ENCODE measurements at places on chromosomes 1 and 21.
A peak's percentile ranks its signal among the peaks of the same experiment; 100 is the strongest.

GRCh38 chr1:160429702-160430535 lies 29.6 kb downstream of the VANGL2 start:
- H3K27me3 ChIP-seq, result no peaks in the 10 kb centered on the region
- H3K27ac ChIP-seq, result peak overlapping the region; percentile 82
- H3K4me1 ChIP-seq, result peaks cover 54% of the 10 kb centered on the region

DNA sequence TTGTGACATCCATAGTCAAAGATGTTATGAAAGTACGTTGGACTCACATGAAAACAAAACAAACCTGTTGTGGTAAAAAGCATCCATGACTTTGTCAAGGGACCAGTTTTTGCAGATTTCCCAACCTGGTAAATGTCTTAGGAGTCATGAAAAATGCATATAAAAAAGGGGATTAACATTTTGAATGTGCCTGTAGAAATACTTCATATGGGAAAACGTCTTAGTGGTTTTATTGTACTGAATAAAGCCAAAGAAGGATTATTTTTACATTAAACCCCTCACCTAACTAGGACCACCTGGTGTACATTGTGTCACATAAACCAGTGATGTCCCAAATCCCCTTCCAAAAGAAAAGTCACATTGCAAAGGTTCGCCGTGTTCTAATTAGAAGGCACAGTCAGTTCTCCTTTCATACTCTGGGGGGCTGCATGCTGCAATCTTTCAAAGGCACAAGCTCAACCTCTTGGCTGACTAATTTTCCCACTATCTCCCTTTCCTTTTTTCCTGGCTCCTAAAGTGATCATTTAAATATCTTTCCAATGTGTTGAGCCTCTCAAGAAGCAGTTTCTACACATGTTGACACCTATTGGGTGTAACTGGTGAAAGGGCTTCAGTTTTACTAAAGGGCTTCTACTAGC lies 119.8 kb upstream of the SPAG17 start:
- H3K27ac ChIP-seq, result no peak overlapping the region
- H3K4me1 ChIP-seq, result no peaks in the 10 kb centered on the region
- peaks cover 2% of the 10 kb centered on the region for H3K27me3 ChIP-seq
- no peak overlapping the region for H3K4me3 ChIP-seq
- H3K36me3 ChIP-seq, result no peaks in the 10 kb centered on the region

- peaks cover 4% of the 10 kb centered on the region for H3K4me1 ChIP-seq
- H3K27ac ChIP-seq, result no peak overlapping the region
- H3K4me3 ChIP-seq, result no peak overlapping the region
- no peaks in the 10 kb centered on the region for H3K36me3 ChIP-seq
These were observed 1.1 kb downstream of the LAMB3 start for GRCh38 chr1:209651138-209651587.

DNA sequence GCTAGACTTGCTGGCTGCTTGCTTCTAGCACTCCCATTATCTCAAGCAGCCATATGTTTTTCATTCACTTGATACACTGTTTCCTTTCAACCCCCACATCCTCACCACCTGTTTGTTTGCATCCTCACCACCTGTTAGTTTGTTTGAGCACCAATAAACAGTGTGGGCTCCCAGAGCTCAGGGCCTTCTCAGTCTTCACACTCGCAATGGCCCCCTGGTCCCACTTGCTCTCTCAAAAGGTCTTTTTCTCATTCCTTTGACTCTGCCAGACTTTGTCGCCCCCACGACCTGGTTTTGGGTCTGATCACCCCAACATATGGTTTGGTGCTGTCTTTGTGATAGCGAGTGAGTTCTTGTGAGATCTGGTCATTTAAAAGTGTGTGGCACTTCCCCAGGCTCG lies 6.2 kb upstream of the PADI4 start:
- no peak overlapping the region for H3K4me3 ChIP-seq
- no peaks in the 10 kb centered on the region for H3K27me3 ChIP-seq
- H3K27ac ChIP-seq, result no peak overlapping the region

DNA sequence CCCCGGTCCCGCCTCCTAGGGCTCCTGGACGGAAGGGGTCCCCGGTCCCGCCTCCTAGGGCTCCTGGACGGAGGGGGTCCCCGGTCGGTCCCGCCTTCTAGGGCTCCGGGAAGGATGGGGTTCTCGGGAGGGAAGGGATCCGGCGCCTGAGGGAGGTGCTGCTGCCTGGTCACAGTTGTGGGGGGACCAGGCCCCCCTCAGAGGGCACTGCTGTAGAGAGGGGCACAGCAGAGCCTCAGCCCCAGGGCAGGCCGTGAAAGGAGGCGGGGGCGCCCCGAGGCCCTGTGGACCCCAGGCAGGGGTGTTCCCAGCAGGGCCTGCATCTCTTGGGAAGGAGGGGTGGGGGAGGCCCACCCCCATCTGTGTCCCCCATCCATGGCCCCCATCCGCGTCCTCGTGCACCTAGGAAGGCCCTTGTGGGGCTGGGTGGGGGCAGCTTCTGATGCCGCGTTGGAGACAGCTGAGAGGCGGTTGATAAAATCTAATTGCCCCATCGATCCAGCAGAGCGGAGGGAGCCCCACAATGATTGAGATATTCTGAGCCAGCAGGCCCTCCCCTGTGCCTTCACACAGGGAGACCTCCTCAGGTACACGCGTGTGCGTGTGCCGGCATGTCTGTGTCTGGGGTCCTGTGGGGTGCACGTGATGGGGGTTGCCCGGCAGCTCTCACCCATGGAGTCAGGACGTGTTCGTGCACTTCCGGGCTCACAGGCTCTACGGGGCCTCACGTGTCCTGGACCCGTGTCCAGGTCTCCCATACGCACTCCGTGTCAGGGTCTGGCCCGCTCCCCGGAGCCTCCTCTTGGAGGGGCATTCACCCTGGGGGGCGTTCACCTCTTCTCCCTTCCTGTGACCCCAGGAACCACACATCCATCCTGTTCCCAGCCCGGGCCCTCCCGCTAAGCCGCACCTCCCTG lies 12.9 kb downstream of the SAMD11 start:
- H3K4me1 ChIP-seq, result peaks cover 14% of the 10 kb centered on the region
- no peaks in the 10 kb centered on the region for H3K36me3 ChIP-seq

- peaks cover 5% of the 10 kb centered on the region for H3K4me1 ChIP-seq
- peaks cover 19% of the 10 kb centered on the region for H3K36me3 ChIP-seq
- no peak for DNase-seq
- H3K27me3 ChIP-seq, result no peaks in the 10 kb centered on the region
- no peak overlapping the region for H3K27ac ChIP-seq
- H3K4me3 ChIP-seq, result no peak overlapping the region
These were observed 13.4 kb downstream of the PLEKHO1 start for GRCh38 chr1:150162862-150163706.

DNA sequence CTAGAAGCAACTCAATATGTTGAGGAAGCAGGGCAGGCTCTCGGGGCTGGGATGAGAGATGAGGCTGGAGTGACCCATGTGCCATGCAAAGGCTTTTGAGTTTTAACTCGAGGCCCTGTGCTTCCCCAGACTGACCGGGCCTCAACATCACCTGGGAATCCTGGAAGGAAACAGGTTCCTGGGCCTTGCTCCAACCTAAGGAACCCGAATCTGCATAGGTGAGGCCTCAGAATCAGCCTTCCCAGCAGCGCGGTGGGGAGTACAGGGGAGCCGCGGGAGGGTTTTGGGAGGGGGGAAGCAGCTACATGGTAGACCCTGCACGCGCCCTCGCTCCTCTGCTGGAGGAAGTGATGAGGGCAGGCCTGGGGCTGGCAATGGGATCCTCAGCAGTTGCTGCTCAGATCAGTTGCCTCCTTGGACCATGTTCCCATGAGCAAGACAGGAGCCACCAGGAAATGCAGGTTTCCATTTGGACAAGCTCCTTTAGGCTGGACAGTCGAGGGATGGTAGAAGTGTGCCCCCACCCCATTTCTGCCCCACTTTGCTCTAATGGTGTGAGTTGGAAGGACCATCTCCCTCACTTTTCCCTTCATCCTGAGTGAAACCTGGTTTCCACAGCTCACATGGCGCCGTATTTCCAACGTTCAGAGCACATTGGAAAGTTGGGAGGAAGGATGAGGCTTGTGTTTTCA lies 4.5 kb upstream of the KIAA1614 start:
- H3K27me3 ChIP-seq, result peaks cover 11% of the 10 kb centered on the region
- no peak for DNase-seq
- peaks cover 9% of the 10 kb centered on the region for H3K4me1 ChIP-seq
- no peak overlapping the region for H3K27ac ChIP-seq

- H3K27ac ChIP-seq, result peak overlapping the region; percentile 94
- H3K36me3 ChIP-seq, result no peaks in the 10 kb centered on the region
- H3K27me3 ChIP-seq, result no peaks in the 10 kb centered on the region
- peak overlapping the region; percentile 99 for H3K4me3 ChIP-seq
- peak; percentile 59 for DNase-seq
- peaks cover 37% of the 10 kb centered on the region for H3K4me1 ChIP-seq
These were observed 816 bp downstream of the EDEM3 start for GRCh38 chr1:184753608-184754475.

DNA sequence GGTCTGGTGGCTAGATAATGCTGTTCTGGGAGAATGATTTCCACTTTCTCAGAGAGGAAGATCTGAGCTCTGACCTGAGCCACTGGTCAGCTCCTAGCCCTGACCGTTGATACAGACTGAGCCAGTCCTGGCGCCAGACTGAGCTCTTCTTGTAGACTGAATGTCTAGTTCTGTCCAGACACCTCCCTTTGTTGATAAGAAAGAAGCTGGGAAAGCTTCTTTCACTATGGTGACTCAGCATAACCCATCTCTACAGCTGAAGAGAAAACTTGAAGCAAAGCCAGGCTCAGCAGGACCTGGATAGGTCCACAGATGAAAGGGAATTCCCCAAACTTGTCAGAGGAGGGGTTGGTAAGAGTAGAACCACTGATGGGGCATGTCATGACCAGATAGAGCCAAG lies 9.9 kb upstream of the TRABD2B start:
- DNase-seq, result no peak
- H3K27me3 ChIP-seq, result no peaks in the 10 kb centered on the region

DNA sequence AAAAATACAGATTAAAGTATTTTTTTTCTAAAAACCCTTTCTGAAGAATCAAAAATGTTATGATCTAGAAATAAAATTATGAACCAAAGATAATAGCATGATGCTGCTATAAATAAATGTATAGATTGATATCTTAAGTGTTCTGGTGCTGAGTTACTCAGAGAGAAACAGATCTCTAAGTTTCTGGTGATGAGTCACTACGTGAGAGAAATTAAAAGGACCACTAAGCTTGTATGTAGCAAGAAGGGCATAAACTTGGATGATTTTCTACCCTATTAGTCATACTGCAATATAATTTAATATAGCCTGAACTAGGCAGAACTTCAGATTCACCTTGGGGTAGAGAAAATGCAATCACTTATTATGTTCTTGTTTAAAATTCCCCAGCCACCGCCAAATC lies 514.8 kb downstream of the AMY1C start:
- DNase-seq, result no peak
- H3K36me3 ChIP-seq, result no peaks in the 10 kb centered on the region
- no peaks in the 10 kb centered on the region for H3K27me3 ChIP-seq
- H3K4me3 ChIP-seq, result no peak overlapping the region

- H3K4me3 ChIP-seq, result no peak overlapping the region
- no peak overlapping the region for H3K27ac ChIP-seq
- no peaks in the 10 kb centered on the region for H3K27me3 ChIP-seq
- no peaks in the 10 kb centered on the region for H3K36me3 ChIP-seq
- no peak for DNase-seq
These were observed 171.5 kb upstream of the HMCN1 start for GRCh38 chr1:185562461-185563359.

GRCh38 chr1:46687093-46687659 lies 15.5 kb downstream of the TEX38 start:
- no peaks in the 10 kb centered on the region for H3K4me1 ChIP-seq
- no peak overlapping the region for H3K4me3 ChIP-seq
- DNase-seq, result no peak
- H3K27me3 ChIP-seq, result no peaks in the 10 kb centered on the region
- no peak overlapping the region for H3K27ac ChIP-seq
- H3K36me3 ChIP-seq, result peaks cover 97% of the 10 kb centered on the region

DNA sequence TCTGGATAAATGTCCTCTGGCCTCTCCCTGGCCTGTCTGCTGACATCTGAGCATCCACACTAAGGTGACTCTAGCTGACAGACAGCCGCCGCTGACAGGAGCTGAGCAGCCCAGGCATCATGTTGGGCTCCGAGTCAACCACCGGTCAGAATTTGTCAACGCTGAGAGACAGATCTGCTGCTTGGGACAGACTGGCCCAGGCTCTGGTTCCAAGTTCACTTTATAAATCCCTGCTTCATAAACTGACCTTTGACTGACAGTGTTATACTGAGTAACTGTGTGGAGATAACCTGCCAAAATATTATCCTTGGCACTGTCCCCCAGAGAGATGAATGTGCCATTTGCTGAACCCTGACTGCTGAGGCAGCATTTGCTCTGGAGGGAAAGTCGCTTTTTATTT lies 616.7 kb downstream of the NPHP4 start:
- no peak overlapping the region for H3K4me3 ChIP-seq
- H3K27ac ChIP-seq, result no peak overlapping the region
- peaks cover 6% of the 10 kb centered on the region for H3K4me1 ChIP-seq
- no peaks in the 10 kb centered on the region for H3K36me3 ChIP-seq
- no peaks in the 10 kb centered on the region for H3K27me3 ChIP-seq

- H3K4me3 ChIP-seq, result no peak overlapping the region
- DNase-seq, result no peak
- no peak overlapping the region for H3K27ac ChIP-seq
- H3K27me3 ChIP-seq, result no peaks in the 10 kb centered on the region
These were observed 429.2 kb upstream of the ZP4 start for GRCh38 chr1:238319957-238320356.

Data from CD4-positive, CD25-positive, alpha-beta regulatory T cell (primary cell).